Kasumi-1 (cell line): ENCODE measurements at places on chromosomes 6 and 20.

DNA sequence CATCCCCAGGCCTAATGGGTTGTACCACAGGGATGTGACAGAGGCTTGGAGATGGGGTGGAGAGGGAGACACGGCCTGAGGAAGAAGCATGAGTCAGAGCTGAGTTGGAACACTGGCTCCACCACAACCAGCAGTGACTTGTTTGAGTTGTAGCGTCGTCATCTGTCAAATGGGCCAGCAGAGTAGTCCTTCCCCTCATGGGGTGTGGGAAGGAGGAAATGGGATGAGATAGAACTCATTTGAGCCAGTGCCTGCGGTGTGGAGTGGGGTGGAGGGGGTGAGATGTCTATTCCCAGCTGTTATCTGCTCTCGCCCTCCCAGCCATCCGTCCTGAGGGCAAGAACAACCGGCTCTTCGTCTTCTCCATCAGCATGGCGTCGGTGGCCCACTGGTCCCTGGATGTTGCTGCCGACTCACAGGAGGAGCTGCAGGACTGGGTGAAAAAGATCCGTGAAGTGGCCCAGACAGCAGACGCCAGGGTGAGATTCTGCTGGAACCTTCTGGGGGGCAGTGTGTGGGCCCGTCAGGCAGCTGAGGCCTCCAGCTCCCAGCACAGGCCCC lies 32.5 kb downstream of the PLCG1 start:
- DNase-seq = no peak

DNA sequence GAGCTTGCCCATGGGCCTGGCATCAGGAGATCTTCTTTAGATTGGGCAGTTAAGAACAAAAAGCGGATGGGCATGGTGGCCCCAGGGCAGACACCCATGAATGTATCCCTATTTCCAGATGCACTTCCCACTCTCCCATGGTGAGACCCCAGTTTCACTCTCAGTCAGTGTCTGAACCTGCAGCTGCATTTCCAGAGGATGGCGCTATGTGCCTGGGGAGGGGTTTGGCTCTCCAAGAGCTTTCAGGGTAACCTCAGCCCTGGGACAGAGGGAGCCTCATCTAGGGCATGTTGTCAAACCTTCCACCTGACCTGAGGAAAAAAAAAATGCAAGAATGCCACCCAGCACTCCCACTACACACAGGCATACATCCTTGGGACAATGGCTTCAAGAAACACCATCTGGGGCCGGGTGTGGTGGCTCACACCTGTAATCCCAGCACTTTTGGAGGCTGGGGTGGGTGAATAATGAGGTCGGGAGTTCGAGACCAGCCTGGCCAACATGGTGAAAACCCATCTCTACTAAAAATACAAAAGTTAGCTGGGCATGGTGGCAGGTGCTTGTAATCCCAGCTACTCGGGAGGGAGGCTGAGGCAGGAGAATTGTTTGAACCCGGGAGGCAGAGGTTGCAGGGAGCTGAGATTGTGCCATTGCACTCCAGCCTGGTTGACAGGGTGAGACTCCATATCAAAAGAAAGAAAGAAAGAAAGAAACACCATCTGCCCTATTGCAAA lies 1.9 kb downstream of the CST9L start:
- DNase-seq = no peak

DNA sequence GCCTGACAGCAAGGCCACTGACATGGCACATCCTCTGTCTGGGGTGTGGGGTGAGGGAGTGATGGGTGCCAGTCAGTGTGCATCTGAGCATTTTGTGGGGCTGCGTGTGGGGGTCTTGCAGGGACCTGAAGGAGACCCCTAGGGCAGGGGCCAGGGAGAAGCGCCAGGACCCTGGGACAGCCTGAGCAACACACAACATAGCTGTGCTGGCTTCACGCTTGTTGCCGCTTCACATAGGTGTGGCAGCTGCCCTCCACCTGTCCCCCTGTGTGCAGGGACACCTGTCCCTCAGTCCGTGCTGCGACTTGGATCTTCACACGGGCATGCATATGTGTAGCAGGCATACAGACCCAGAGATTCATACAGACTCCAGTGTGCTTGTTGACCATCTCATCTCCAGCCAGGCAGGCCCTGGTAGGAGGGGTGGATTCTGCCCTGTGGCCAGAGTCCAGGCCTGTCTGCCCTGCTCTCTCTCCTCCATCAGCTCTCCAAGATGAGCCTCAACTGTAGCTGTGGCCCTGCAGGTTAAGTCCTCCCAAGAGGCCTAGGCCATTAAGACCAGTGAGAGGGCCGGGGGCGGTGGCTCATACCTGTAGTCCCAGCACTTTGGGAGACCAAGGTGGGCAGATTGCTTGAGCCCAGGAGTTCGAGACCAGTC lies 3.2 kb upstream of the NPBWR2 start:
- DNase-seq = no peak

- DNase-seq = no peak
Measured at GRCh38 chr20:30486103-30486478, 771.4 kb upstream of the DEFB115 start.

GRCh38 chr6:130190701-130191690 lies 31.8 kb downstream of the SAMD3 start:
- DNase-seq = peak; percentile 25

DNA sequence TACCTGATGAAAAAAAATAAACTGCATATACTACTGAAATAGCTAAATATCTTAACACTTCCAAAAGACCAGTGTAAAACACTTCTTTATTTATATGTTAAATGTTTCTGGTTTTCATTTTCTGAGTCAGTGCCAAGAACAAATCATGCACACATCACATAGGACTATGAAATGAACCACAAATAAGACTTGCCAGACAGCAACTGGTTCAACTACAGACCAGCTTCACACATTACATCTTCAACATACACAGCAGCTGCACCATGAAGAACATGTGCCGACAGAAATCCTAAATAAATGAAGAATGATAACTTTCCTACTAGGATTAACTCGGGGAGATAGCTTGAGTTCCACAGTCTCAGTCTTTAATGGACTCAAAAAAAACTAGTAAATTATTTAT lies 168.3 kb upstream of the STXBP5 start:
- DNase-seq = no peak

- no peak for DNase-seq
Measured at GRCh38 chr20:59770270-59770669, 163.2 kb downstream of the SYCP2 start.

- DNase-seq = no peak
Measured at GRCh38 chr20:37989601-37990295, 43.5 kb downstream of the TTI1 start.

GRCh38 chr20:34949120-34949519 lies 6.5 kb downstream of the GSS start:
- DNase-seq = no peak

DNA sequence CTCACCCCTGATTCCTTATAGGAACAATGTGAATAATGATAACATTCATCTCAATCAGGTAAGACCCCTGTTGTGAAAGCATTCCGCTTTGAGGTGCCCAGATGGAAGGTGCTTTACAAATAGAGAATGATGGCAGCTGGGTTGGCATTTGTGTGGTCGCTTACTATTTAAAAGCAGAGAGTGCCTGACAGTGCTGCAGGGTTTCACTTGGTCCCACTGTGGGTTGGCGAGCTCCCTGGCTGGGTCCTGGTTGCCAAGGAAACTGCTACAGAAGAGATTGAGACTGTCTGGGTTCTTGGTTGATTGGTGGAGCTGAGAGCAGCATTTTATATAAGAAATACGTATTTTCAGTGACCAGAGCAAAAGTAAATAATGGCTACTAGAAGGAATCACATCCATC lies 207.2 kb upstream of the KCNQ5 start:
- no peak for DNase-seq

GRCh38 chr6:36029464-36029863 lies 1.9 kb downstream of the MAPK14 start:
- DNase-seq = peak; percentile 68

- DNase-seq = peak; percentile 79
Measured at GRCh38 chr6:38876475-38876874, 161.4 kb downstream of the DNAH8 start.

- DNase-seq = no peak
Measured at GRCh38 chr6:150369408-150369807, 596 bp downstream of the IYD start.

DNA sequence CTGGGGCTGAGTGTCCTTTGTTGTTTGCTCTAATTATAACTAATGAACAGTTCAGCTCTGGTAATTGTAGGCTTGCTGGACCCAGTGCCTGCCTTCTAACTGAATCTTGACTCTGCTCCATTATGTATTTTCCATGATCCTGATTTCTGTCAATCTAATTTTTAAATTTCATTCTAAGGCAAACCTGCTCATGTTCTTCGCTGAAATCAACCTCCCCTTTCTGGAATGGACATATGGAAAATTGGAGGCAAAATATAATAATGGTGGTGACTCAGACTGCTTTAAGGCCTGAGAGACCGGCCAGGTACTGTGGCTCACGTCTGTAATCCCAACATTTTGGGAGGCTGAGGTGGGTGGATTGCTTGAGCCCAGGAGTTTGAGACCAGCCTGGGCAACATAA lies 182.7 kb upstream of the AKAP12 start:
- DNase-seq = no peak

GRCh38 chr6:145532361-145532760 lies 203.0 kb downstream of the EPM2A start:
- no peak for DNase-seq

DNA sequence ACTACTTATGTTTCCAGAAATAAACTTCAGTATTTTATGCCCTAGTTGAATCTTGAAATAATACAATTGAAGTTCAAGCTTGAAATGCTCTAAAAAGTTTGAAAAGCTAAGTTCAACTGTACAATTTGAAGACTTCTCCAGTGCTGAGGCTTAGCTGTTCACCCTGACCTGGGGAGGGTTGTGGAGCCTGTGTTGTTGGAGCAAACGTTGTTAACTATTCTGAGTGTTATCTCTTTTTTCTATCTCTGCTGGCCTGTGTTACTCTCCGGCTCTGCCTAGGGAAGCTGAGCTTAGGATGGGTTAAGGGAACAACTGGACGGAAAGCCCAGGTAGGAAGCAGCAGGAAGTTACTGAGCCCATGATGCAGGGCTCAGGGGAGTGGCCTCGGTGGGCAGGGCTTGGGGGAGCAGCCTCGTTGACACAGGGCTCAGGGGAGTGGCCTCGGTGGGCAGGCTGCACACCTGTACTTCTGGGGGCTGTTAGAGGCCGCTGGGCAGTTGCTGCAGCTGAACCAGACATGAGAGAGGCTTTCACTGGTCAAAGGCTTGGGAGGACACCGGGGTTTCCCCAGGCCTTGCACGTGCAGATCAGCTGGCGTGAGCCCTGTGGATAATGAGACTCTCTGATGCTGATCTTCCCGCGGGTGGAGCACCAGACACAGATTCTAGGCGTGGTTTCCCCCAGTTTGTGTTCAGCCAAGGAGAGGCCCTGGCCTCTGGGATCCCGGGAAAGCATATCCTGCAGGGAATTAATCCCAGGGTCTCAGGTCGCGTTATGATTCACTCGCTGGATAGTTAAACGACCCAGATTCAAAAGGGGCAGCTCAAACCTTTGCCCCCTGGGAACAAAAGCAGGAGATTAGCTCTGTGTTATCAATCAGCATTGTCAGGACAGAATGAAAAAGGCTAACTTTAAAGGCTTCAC lies 58.9 kb downstream of the ERMARD start:
- DNase-seq = no peak

DNA sequence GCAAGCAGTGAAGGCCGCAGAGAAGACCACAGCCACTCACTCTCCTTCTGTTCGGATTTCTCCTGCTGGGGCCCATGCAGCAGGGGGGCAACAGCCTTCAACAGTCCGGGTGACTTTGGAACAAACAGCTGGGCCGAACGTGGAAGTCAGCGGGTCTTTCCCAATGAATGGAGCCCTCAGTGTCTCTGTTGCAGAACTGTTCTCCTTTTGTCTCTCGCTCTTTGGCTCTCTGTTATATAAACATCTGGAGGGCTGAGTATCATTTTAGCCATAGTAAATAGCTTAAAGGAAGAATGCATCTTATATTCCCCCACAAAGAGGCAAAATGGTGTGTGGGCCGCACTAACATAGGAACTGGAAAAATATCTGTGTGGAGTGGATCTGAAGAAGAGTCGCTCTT lies 136.7 kb upstream of the RALGAPA2 start:
- no peak for DNase-seq

DNA sequence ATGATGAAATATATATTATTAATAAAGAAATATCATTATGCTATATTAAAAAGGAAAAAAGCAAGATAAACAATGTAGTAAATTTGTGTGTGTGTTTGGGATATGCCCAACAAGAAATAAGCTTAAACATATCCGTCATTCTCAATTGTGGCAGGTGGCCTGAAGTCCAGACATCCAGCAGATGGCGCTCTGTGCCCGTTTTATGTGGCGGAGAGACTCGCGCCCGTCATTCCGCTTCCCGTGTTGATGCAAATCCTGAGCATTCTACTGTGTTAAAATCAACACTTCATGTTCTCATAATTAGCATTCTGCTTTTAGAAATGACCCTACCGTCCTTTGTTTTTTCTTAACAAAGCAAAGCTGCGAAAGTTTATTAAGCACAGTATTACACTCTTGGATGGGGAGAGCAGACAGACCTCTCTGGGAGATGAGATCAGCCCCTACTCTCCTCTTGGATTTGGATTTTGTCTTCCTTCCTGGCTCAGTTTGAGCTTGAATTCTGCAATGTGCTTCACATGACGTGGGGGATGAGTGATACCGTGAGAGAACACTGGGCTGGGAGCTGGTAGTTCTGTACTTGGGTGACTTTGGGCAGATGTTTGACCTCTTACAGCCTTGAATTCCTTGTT lies 125.8 kb downstream of the MCHR2 start:
- DNase-seq = peak; percentile 72

DNA sequence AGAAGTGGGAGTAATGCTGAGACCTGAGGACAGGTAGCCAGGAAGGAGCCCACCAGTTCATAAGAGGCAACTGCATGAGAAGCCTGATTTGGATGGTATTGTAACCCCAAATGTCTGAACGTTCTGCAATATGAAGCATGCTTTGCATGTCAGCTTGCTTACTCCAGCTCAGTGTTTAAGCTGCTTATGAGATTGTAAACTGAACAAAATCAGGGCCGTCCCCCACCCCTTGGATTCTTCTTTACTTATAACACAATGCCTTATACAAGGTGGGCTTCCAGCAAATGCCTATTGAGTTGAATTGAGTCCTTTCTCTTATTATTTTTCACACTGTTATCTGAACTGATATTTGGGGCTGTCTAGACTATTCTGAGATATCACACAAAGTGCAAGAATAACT lies 761.3 kb downstream of the KIF16B start:
- no peak for DNase-seq

- no peak for DNase-seq
Measured at GRCh38 chr6:150687508-150687907, 87.8 kb downstream of the PLEKHG1 start.

DNA sequence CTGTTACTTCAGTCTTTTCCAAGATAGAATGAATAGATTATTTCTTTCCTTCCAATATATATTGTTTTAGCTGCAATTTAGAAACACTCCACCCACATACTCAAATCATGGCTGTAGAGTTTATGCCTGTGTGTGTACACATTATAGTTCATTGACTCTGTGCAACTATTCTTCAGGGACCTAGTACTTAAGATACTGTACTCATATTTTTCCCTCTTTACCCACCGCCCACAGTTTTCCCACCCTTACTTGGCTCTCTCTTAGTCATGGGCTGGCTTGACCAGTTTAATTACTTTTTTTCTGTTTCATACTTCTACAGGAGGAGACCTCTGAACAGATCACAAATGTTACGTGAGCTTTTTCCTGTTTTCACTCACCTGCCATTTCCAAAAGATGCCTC lies 30.4 kb downstream of the C6orf89 start:
- DNase-seq = no peak
